ENCODE measurements at places on chromosomes 11 and 22.

GRCh38 chr22:45969801-45970470, 7.0 kb downstream of the WNT7B start:
- DNase-seq, result no peak

GRCh38 chr11:93099806-93100205, 98.0 kb downstream of the SLC36A4 start:
- DNase-seq, result no peak

GRCh38 chr22:37994049-37994448, 9.7 kb upstream of the SOX10 start:
- no peak for DNase-seq

- peak; percentile 59 for DNase-seq
These were observed 9.6 kb downstream of the PARVB start for GRCh38 chr22:44033694-44034093.

GRCh38 chr22:22058633-22059290, 76.2 kb upstream of the TOP3B start:
- DNase-seq, result no peak

- DNase-seq, result no peak
These were observed 2.6 kb downstream of the ARHGAP8 start for GRCh38 chr22:44754998-44755397.

DNA sequence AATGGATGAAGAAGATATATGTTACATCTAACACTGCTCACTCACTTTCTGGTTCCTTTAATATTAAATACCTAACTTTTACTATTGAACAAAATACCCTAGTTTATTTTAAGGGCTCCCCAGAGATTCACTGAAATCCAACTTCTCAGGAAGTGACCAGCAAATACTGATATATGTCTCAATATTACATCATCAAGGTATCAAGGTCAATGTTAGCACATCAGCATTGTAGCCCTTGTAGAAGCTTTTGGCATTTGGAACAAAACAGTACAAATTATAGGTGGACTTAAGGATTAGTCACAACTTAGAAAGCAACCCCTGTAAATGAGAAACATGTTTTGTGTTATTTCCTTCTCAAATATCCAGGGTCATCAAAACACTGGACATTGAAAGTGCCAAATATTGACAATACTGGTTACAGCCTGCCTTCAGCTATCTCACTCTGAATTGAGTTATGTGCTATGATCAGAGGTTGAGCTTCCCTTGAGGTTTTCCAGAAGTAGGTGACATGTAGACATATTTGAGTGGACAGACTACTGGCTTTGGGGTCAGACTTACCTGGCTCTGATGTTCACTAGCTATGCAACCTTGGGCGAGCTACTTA, 1.9 kb upstream of the ATL3 start:
- DNase-seq, result no peak

DNA sequence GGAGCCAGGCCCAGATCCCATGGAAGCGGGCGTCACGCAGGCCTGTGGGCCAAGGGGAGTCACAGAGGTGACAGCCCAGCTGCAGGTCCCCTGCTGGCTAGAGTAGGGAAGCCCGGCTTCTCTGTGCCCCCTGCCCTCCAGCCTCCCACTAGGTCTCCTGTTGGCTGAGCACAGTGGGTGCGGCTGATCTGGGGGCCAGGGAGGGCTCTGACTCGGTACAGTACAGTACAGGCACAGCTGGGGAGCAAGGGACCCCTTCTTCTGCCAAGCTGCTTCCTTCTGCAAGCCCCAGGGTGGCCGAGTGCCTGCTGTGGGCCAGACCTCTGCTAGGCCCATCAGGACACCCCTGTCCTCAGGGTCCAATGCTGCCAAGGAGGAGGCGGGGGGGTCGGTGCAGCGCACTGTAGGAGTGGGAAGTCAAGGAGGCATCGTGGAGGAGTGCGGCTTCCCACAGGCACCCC, 10.1 kb downstream of the SUSD2 start:
- no peak for DNase-seq

DNA sequence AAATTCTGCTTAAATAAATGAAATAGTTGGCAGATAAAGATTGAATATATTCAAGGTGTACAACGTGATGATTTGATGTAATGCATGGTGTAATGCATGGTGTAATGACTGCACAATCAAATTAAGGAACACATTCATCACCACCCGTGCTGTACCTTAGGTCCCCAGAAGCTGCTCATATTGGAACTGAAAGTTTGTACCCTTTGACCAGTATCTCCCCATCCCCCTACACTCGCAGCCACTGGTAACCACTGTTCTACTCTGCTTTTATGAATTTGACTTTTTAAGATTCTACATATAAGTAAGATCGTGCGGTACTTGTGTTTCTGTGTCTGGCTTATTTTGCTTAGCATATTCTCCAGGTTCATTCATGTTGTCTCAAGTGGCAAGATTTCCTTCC, 445.8 kb downstream of the OPCML start:
- DNase-seq, result no peak

GRCh38 chr22:45578524-45579147, 76.0 kb downstream of the FBLN1 start:
- no peak for DNase-seq

GRCh38 chr11:14499178-14499559, 442 bp downstream of the COPB1 start:
- DNase-seq, result peak; percentile 63

GRCh38 chr22:26398741-26399153, 30.3 kb upstream of the ASPHD2 start:
- DNase-seq, result peak; percentile 63

All from femur (tissue), 1 donor.